Lower lobe of right lung (tissue), 2 donors: ENCODE measurements at places on chromosomes 3 and 15. TPM values are rescaled to one million over a fixed set of nuclear protein-coding genes. Genes with fewer than 3 reads are reported as not detected.

Gene SAMD7
- total RNA-seq, result not detected

Gene SPINK8
- total RNA-seq, result not detected

DNA sequence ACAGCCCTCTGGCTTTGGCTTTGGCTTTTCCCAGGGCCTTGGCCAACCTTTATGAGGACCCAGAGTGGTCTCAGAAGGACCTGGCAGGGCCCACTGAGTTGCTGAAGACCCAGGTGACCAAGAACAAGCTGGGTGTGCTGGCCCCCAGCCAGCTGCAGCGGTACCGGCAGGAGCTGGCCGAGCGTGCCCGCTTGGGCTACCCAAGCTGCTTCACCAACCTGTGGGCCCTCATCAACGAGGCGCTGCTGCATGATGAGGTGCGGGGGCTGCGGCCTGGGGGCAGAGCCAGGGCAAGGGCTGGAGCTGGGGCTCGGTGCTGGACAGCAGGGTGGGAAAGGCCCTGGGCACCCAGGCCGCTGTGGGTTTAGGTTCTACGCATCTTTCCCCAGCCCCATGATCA lies 6.2 kb downstream of the PLA2G4B start:
- DNase-seq, result no peak

GRCh38 chr3:69594286-69594685 lies 145.0 kb upstream of the MITF start:
- DNase-seq, result no peak

- DNase-seq, result no peak
These were observed 1.4 kb downstream of the DLG1 start for GRCh38 chr3:197297002-197297401.

DNA sequence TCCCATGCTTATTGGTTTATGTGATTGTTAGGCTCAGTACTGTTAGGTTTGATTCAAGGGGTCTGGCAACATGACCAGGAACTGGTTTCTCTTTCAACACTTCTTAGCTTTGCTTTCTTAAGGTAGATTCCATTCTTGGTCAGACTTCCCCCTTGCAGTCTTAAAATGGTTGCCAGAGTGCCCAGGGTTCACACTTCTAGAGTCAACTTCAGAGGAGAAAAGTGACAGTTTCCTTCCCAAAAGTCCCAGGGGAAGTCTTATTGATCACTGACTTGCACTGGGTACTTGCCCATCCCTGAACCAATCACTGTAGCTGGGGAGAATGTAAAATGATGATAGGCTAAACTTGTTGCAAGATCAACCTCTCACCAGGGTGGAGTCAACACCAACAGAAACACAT lies 14.1 kb downstream of the MGLL start:
- no peak for DNase-seq

GRCh38 chr3:141471160-141471559 lies 15.7 kb upstream of the RASA2 start:
- no peak for DNase-seq

GRCh38 chr3:152156880-152157279 lies 111.8 kb upstream of the MBNL1 start:
- DNase-seq, result no peak

DNA sequence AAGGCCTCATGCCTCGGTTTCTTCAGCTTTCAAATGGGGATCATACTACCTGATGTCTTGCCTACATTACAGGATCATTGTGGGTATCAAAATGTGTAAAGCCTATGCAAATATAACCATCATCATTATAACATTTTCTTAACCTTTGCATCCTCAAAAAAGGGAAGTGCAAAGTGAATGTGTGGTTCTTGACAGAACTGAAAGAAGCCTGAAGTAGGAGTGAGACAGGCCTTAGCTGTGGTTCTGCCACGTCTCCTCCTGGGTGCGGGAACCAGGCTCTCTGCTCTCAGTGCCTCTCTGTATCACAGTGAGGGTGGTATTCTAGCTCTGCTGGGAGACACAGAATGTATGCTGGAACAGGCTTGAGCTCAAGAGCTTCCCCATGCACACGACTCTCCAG lies 316.9 kb upstream of the ICE2 start:
- no peak for DNase-seq

- no peak for DNase-seq
These were observed 91.2 kb upstream of the NAALADL2 start for GRCh38 chr3:174767853-174768382.

DNA sequence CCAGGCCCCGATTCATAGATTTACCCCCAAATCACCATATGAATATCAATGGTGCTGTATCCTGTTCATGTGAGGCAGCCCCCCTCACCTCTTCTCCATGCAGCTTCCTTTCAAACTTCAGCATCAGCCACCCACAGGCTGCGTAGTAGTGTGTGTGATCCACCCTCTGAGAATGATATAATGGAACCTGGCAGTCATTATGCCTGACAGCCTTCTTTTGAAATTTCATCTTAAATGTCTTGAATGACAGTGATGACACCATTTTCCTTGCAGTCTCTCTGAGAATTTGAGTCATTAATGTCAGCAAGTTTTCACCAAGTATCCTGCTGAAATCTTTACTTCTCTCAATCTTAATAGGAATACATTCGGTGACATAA lies 3.5 kb upstream of the CLRN1 start:
- no peak for DNase-seq

- no peak for DNase-seq
These were observed 280.2 kb upstream of the ICE2 start for GRCh38 chr15:60758961-60759729.
